ENCODE measurements at places on chromosomes 7 and 10. TPM values are rescaled to one million over a fixed set of nuclear protein-coding genes. Genes with fewer than 3 reads are reported as not detected.

GRCh38 chr10:51297438-51297837 is 223.2 kb downstream of the PRKG1 start:
- H3K4me3 ChIP-seq, result no peak overlapping the region
- H3K27ac ChIP-seq, result no peak overlapping the region
- no peaks in the 10 kb centered on the region for H3K36me3 ChIP-seq

- no peak overlapping the region for H3K27ac ChIP-seq
- peak; percentile 46 for DNase-seq
- no peaks in the 10 kb centered on the region for H3K27me3 ChIP-seq
- no peak overlapping the region for H3K4me3 ChIP-seq
- no peaks in the 10 kb centered on the region for H3K4me1 ChIP-seq
- H3K36me3 ChIP-seq, result no peaks in the 10 kb centered on the region
These were observed 489.2 kb downstream of the ZNF33B start for GRCh38 chr10:42149027-42149700.

DNA sequence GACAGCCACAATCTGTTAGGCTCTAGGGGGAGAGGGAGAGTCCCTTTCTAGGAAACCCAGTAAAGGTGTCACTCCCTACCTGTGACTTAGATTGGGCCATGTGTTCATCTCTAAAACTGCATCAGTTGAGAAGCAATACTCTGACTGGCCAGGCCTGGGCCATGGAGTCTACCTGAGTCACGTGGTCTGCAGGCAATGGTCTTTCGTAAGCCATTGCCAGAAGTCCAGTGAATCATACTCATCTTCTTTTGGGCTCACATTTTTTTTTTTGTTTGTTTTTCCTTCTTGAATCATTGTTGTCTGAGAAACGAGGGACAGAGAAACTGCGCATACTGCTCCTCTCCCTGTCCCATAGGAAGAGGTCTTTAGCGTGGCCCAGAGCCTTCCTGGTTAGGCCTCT is 215.6 kb downstream of the CCSER2 start:
- no peak overlapping the region for H3K4me3 ChIP-seq
- no peak for DNase-seq
- no peaks in the 10 kb centered on the region for H3K27me3 ChIP-seq
- H3K36me3 ChIP-seq, result no peaks in the 10 kb centered on the region

DNA sequence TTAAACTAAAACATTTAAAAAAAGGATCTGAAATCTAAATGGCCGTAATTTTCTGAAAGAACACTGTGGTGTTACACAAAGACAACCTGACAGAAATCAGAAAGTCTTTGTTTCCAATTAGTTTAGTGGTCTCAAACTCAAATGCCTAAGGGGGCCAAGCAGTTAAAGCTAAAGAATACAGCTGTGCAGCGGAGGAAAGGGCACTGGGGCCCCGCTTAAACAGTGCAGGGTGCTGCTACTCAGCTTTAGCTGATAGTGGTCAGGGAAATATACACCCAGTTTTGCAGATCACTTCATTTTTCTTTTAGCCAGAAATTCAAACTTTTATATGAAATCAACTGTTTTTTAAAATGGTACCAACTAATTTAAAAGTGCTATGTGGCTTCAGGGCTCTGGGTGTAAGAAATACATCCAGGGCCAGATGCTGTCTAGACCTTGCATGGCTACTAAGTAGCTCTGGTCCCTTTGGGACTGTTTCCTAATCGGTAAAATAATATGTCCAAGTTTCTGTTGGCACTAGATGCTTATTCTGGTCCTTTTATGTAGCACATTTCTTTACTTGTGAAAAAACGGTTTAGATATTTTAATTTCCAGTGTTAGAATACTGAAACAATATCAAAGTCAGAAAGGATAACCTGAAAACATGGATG is 161.8 kb upstream of the LAMB4 start:
- no peak for DNase-seq
- no peak overlapping the region for H3K4me3 ChIP-seq
- no peak overlapping the region for H3K27ac ChIP-seq
- no peaks in the 10 kb centered on the region for H3K36me3 ChIP-seq

The ACTR3C gene
- total RNA-seq, result 43.7 TPM

The LIPN gene
- total RNA-seq, result not detected

DNA sequence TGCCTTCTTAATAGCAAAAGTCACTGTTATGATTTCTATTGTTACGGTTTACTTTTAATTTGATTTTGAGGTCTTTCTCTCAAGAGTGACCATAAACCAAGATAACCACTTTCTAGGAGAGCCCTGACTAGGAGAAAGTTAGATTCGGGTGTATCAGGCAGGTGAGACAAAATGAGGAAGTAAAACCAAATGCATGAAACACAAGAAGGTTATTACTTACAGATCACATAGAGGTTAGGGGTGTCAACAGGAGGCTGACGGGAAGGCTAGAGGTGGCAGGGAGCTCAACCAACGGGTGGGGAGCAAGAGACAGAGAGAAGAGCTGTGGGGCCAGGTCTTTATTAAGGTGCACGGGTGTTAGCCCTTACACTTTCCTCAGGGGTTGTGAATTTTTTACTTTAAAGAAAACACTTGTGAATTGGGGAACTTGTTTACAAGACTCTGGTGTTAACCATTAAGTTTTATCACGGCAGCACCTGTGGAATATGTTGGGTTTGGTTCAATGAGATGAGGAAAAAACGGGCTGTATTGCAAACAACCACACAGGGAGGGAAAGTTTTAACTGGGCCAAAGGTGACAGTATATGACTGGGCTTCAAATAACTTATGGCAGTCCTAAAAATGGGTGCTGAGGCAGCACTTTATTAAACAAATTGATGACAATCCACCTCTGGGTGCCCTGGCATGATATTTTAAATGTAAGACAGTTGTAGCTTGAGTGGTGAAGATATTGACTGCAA is 154.9 kb downstream of the SDHAF3 start:
- no peak for DNase-seq
- no peak overlapping the region for H3K4me3 ChIP-seq
- H3K27me3 ChIP-seq, result no peaks in the 10 kb centered on the region
- H3K4me1 ChIP-seq, result no peaks in the 10 kb centered on the region
- no peak overlapping the region for H3K27ac ChIP-seq

The RELN gene
- 3.2 TPM for total RNA-seq

GRCh38 chr10:32887481-32887880 is 70.5 kb downstream of the ITGB1 start:
- H3K27me3 ChIP-seq, result no peaks in the 10 kb centered on the region
- no peaks in the 10 kb centered on the region for H3K36me3 ChIP-seq
- no peak overlapping the region for H3K4me3 ChIP-seq
- no peaks in the 10 kb centered on the region for H3K4me1 ChIP-seq
- no peak overlapping the region for H3K27ac ChIP-seq
- no peak for DNase-seq

Data from Peyer's patch (tissue), 4 donors.